ENCODE measurements at places on chromosomes 5 and 9.
A peak's percentile ranks its signal among the peaks of the same experiment; 100 is the strongest.

DNA sequence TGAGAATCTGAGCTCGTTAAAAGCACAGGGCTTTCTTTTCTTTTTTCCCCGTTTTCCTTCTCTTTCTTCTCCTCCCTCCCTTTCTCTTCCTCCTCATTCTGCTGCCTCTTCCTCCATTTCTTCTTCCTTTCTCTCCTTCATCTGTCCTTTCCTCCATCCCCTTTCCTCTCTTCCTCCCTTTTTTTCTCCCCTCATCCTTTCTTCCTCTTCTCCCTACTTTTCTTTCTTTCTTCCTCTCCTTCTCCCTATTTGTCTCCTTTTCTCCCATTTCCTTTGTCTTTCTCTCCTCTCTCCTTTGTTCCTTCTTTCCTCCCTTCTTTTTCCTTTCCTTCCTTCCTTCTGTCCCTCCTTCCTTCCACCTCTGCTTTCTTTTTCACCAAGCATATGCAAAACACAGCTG lies 649.4 kb downstream of the IRX1 start:
- no peak for DNase-seq

GRCh38 chr5:44869928-44870327 lies 61.2 kb downstream of the MRPS30 start:
- DNase-seq, result no peak

- DNase-seq, result no peak
These were observed 100.3 kb downstream of the AOPEP start for GRCh38 chr9:94826644-94827410.

DNA sequence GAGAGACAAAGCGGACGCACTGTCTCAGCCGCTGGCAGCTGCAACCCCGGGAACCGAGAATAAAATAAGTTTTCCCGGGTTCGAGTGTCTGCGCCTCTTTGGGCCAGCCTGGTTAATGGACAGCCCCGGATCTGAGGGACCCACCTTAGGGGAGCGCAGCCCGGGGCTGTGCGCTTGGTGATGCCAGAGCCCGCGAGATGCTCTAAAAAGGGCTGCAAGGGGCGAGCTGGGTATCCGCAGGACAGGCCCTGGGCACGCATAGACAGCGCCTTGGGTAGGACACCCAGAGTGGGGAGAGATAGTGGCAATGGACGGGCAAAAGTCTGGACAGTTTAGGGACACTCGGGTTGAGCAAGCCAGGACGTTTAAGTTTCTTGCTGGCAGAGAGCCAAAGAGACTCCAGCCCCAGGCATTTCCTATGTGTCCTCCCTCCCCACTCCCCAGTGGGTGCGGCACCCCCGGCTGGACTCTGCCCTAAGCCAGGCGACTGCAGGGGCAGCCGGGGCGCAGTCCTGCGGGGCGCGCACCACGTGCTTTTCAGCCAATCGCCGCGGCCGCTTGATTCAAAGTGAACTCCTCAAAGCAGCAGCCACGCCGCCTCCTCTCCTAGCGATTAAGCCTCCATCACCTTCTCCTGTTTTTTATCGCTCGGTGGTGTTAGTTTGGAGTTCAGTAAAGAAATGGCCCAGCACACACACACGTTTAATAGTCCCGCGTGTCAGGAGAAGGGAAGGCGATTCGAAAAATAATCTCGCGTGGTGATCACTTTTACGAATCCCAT lies 616 bp upstream of the ENC1 start:
- DNase-seq, result peak; percentile 73

DNA sequence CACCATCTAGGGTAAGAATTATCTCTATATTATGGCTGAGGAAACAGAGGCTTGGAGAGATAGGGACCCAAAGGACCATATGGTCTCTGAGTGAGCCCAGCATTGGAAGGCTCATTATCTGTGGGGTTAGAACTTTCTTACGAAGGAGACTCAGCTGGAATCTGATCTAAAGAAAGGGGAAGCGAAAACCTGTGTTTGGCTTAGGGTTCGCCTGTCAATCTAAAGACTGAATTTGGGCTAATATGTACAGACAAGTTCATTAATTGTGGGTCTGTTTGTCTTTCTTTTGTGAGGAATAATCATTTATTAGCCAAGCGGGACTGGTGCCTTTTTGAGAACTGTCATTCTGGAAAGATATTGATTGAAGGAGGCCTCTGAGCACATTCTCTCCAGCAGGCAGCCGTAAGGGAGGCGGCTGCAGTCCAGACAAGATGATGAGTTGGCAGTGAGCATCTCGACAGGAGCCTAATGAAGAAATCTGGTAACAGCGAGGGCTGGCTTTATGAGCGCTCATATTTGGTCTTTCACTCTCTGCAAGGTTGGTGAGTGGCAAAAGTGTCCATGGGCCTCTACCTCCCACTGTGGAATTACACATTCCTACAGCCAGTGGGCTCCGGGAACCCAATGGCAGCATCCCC lies 104.2 kb upstream of the GPR151 start:
- DNase-seq, result no peak

GRCh38 chr9:128845186-128845931 lies 15.8 kb upstream of the SPOUT1 start:
- no peak for DNase-seq

DNA sequence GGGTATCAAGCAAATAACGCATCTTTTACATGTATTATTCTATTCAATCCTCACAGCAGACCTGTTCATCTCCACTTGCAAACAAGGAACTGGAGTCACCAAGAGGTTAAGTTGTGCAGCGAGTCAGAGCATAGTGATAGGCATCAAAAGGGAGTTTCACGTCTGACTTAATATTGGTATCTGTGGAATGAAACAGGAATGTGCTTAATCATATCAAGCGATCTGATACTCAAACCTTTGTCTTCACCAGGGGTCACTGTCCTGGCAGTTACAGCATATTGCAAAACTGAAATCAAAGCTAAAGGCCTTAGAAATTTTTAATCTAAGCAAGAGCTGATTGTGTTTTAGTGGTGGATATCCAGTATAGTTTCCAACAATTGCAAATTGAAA lies 271.6 kb downstream of the PLK2 start:
- peak; percentile 90 for DNase-seq

- DNase-seq, result peak; percentile 36
These were observed 12.2 kb downstream of the ZNF618 start for GRCh38 chr9:113888336-113888735.

DNA sequence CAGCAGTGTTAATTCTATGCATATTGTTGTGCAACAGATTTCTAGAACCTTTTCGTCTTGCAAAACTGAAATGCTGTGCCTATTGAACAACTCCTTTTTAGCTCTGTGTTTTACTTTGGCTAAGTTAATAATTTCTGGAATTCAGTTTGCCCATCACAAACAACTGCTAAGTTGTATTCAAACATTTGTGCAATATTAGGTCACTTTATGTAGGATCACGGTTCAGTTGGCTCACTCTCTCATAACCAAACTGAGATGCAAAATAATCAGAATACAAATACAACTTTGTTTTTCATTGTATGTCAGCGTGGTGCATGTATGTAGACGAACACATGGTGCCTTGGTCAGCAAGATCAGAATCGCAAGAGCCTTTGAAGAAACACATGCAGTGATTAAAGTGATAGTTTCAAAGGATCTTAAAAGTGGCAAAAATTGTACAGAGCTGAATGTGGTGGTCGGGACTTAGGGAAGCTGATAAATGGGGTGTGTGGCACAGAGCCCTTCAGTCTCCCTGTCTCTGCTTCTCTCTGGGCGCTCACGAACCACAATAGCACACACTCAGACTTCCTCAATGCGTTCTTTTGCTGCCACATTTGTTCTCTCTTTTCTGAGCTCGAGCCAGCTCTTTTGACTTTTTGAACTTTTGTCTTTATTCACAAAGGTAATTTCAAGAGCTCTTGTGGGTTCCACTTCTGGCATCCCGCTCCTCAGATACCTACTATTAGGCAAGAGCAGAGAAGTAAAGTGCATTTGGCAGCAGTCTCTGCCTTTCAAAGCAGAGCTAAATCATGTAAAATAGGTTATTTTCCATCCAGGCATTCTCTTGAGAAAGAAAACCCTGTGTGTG lies 112.4 kb upstream of the CTSL start:
- DNase-seq, result no peak

- DNase-seq, result peak; percentile 96
These were observed 24.7 kb upstream of the IFNE start for GRCh38 chr9:21506626-21507482.

- DNase-seq, result no peak
These were observed 116.2 kb downstream of the DIRAS2 start for GRCh38 chr9:90526386-90526785.

GRCh38 chr9:114655689-114656088 lies 1.9 kb downstream of the TEX53 start:
- peak; percentile 86 for DNase-seq

DNA sequence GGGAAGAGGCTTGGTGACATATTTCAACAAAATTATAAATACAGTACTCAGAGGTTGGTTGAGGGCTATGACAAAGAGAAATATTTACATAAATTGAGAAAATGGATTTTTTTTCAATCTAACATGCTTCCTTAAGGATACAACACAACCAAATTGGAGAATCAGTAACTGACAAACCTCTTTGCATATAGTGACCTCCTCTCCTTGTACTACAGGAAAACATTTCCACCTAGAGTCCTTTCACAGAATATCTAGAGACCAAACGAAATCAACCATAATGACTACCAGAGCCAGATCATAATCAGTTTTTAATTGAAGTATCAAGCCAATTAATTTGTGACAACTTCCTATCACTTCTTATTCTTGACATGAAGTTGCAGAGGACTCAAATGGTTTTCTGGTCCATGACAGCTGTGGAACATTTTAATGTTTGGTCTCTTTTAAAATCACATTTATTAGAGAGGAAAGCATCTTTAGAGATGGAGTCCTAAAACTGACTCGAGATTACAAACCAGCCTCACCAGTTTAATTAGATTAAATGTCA lies 1636.5 kb upstream of the C9orf72 start:
- DNase-seq, result no peak

DNA sequence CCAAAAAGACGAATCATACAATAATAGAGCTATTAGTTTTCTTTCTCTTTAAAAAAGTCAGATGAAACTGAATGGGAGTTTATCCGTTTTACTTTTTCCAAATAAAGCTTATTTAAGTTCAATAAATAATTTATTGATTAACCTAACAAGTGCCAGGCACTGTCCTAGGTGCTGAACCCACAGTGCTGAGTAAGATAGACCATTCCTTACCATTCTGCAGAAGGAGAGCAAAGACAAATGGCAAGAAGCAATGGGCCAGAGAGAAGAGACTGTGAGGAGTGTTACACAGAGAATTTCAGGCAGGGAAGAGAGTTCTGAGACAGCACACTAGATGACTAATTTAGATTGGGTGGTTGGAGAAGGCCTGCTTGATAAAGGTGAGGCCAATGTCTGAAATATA lies 127.2 kb downstream of the AUH start:
- DNase-seq, result no peak

DNA sequence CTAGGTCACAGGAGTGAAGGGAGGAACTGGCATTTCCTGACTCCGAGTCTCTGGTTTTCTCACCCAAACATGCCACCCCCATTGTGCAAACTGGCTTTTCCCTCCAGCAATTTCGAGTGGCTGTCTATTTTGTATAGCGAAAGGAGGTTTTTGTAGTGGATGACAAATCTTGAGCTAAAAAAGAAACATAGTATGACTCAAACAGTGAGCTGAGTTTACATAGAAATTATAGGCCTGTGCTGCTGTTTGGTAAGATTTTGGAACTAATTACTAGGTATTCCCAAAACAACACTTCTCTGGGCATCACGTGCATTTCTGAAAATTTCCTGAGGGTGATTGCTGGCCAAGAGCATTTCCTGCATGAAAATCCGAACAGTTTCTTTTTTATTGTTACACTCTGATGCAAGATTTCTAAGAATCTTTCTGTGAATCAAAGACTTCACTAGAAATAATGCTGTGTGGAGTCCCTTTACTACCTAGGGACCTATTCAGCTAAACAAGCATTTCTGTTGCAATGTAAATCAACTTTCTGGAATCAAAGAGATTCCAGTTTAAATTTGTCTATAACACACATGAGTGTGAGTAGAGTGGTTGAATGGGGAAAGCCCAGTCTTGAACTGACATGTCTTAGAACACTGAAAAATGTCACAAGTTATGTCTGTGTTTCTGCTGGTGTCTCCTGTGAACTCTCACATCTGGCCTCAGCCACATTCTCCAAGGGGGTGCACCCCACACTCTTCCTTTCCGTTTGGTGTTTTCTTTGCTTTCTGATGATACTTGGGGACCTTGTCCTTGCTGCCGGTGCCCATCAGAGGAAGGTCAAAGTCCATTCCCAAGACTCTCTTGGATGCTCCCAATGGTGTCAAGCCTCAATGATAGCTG lies 33.3 kb upstream of the DAPK1 start:
- no peak for DNase-seq

DNA sequence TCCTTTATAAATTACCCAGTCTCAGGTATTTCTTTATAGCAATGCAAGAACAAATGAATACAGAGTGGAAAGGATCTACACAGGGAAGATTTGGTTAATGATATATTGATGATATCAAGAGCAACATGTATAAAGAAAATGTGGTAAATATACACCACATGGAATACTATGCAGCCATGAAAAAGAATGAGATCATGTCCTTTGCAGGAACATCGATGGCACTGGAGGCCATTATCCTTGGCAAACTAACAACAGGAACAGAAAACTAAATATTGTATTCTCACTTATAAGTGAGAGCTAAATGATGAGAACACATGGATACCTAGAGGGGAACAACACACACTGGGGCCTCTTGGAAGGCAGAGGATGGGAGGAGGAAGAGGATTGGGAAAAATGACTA lies 19.9 kb upstream of the PUM3 start:
- DNase-seq, result no peak

DNA sequence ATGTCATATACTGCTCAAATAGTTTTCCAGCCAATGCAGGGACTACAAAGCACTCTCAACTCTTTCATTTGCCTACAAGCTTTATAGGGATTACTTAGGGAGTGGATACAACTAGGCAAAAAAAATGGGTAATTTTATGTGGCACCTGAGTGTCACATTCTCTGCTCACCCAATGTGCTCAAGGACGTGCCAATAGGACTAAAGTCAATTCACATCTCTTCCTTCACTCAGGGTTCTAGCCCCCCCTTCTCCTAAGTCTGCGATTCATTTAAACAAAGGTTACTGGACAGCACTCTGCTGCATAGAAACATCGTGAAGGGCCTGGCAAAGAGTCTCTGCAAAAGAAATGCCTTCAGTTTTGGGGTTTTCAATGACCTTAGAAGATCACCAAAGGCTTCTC lies 142.3 kb downstream of the TSSK1B start:
- no peak for DNase-seq

Data from fibroblast of upper back skin (primary cell).